ENCODE measurements at places on chromosomes 7 and 10. TPM values are rescaled to one million over a fixed set of nuclear protein-coding genes. Genes with fewer than 3 reads are reported as not detected.

- DNase-seq = no peak
Observed at GRCh38 chr10:8130973-8131911, 76.8 kb downstream of the GATA3 start.

Gene NOD1
- 7.2 TPM for total RNA-seq

Gene HOXA10
- total RNA-seq = not detected

Gene AP4M1
- 22.0 TPM for total RNA-seq

Gene NRG3
- not detected for total RNA-seq

Gene SPDYE6
- not detected for total RNA-seq

Gene LIPN
- total RNA-seq = not detected

Gene FXYD4
- not detected for total RNA-seq

GRCh38 chr10:94213980-94214379, 148.8 kb downstream of the NOC3L start:
- DNase-seq = no peak

All from osteocyte (in vitro differentiated cells).